ENCODE measurements at places on chromosomes 12 and 14. TPM values are rescaled to one million over a fixed set of nuclear protein-coding genes. Genes with fewer than 3 reads are reported as not detected.

GRCh38 chr12:80627782-80628181, 79.7 kb upstream of the MYF6 start:
- no peak for DNase-seq
- H3K27me3 ChIP-seq: no peaks in the 10 kb centered on the region
- H3K36me3 ChIP-seq: no peaks in the 10 kb centered on the region
- no peak overlapping the region for H3K27ac ChIP-seq
- H3K4me1 ChIP-seq: peaks cover 15% of the 10 kb centered on the region

DNA sequence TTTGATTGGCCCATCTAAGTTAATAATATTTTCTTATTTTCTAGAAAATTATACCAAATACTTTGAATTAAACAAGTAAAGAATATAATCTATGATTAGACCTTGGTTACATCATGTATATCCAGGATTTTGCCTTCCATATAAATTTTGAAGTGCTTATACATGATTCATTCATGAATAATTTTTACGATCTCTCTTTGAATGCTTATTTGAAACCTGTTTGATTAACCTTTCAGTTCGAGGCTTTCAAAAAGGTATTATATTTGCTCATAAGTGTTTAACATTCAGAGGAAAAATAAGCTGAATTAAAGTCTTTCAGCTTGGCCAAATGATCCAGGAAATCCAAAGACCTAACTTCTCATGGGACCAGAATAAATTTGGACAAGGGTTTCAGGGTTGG, 495.2 kb upstream of the GARIN6 start:
- H3K4me1 ChIP-seq: peaks cover 40% of the 10 kb centered on the region
- no peaks in the 10 kb centered on the region for H3K27me3 ChIP-seq
- no peak overlapping the region for H3K4me3 ChIP-seq
- H3K36me3 ChIP-seq: no peaks in the 10 kb centered on the region
- DNase-seq: no peak

DNA sequence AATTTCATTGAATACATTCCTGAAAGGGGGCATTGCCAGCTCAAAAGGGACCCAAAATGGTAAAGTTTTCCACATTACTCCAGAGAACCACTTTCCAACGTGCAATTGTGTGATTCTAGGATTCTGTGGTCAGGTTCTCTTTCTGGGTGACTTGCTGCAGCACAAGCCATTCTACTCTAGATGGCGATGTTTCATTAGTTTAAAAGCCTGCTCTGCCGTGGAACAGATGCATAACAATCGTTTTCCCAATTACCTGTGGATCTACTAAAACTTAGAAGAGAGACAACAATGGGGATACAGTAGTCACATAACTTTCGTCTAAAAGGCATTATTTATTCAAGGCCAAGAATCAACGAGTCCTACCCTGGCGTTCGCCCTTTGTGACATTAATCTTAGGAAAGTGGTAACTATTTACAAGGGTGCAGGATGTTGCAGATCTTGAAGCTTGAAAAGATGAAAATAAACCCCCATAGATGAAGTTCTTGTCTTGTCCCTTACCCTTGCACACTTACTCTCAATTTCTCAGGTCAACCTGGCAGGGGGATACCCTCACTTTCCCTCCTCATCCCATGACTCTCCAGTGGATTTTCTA, 400.9 kb downstream of the SNAPC1 start:
- no peaks in the 10 kb centered on the region for H3K36me3 ChIP-seq
- H3K27ac ChIP-seq: no peak overlapping the region
- H3K4me3 ChIP-seq: no peak overlapping the region
- H3K4me1 ChIP-seq: peaks cover 6% of the 10 kb centered on the region

The GARIN6 gene
- total RNA-seq: not detected

DNA sequence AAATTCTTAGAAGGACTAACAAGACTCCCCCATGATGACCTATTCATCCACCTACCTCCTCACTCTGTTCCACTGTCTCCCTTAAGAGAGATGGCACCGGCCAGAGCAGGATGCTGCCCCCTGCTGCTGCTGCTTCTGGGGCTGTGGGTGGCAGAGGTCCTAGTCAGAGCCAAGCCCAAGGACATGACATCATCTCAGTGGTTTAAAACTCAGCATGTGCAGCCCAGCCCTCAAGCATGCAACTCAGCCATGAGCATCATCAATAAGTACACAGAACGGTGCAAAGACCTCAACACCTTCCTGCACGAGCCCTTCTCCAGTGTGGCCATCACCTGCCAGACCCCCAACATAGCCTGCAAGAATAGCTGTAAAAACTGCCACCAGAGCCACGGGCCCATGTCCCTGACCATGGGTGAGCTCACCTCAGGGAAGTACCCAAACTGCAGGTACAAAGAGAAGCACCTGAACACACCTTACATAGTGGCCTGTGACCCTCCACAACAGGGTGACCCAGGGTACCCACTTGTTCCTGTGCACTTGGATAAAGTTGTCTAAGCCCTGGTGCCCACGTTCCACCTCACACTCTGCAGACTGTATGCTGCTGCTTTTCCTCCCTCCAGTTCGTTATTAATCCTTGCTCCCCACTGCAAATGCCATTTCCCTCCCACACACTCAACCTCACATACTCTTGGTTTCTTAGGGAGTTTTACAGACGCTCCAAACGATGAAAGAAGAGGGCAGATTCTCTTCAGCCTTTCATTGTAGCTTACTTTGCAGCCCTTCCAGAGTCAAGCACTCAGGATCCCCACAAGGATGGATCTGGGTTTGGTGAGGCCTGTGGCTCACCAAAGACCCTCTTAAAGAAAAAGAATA, at the start of gene RNASE8:
Gene RNASE8, plus strand, starts transcription at position 20 of the 873 bp plus-strand sequence. Its CDS starts 71 bp downstream, at position 91.
- peaks cover 7% of the 10 kb centered on the region for H3K4me1 ChIP-seq
- H3K4me3 ChIP-seq: no peak within 1 kb of the TSS
- H3K36me3 ChIP-seq: no peaks in the 10 kb centered on the region
- no peak for DNase-seq
- no peak within 1 kb of the TSS for H3K27ac ChIP-seq
- no peaks in the 10 kb centered on the region for H3K27me3 ChIP-seq

Measured in WTC11 (cell line).